Colonic mucosa (tissue), 4 donors: ENCODE measurements at places on chromosomes 11 and 22.

GRCh38 chr22:24599514-24599913, 3.5 kb upstream of the GGT1 start:
- DNase-seq, result no peak

GRCh38 chr11:465896-466530, 15.9 kb downstream of the PTDSS2 start:
- no peak for DNase-seq

DNA sequence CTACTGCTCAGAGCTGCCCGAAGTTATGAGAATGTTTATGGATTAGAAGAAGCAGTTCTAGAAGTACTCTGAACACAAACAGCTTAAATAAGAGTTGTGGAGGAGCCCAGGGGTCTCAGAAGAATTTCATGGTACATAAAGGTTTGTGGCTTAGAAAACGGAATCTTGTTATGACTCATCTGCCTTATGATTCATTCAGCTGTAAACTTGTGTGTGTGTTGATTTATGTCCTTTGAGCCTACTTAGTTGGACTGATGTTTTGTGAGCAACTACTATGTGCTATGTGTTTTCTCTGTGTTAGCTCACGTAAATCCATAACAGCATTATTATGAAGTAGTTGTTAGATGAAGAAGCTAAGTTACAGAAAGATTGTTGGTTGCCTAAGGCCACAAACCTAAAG, 203.7 kb downstream of the PGR start:
- DNase-seq, result no peak

DNA sequence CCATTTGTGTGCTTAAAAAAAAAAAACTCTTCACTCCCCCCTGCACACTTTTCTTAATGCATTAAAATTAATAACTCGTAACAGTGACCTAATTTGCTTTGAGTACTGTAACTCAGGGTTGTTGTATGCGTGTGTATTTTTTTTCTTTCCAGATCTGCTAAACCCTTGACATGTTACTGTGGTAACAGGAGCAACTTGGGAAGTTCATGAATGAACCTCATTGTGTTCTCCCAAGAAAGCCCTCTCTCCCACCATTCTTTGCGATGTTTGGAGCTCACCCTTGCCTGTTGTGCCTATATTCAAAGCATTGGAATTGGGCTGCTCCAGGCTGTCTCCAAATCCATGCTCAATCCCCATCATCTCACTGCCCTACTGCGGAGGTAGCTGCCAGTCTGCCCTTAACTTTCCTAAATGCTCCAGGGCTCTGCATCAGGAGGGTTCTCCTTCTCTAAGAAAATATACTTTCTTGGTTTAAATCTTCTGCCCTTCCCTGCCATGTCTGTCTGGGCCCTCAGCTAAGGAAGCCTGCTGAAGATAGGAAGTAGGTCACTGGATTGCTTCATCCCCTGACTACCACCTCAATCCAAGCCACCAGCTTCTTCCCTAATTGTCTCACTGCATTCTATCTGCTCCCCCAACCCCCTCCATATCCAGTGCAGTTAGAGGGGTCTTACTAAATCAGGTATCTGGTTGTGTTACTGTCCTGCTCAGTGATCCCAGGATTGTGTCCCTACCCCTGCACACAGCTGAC, 70.3 kb downstream of the KIRREL3 start:
- DNase-seq, result no peak

DNA sequence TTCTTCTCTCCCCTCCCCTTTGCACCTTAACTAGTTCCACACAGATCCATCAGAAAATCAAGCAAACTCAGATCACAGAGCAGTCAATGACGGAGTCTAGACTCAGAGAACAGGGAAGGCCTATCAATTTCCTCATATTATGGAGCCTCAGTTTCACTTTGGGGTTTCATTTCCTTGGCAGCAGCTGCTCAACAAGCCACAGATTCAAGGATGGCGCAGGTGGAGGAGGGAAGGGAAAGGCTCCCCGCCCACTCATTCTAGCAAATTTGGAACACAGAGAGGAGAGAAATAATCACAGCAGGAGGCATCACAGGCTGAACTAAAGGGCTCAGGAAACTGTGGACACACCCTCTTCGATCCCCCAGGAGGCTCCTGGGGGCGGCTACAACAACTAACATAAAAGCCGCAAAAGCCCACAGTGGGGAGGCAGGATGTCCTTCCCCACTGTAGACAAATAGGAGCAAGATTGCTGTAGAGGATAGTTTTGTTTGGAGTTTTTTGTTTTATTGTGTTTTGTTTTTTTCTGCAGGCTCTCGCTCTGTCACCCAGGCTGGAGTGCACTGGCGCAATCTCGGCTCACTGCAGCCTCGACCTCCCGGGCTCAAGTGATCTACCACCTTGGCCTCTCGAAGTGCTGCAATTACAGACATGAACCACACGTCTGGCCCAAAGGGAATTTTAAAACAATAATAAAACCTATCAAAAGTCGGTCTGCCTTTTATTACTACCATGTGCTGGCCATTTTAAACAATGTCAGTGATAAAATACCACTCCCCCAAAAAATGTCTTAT, 3.4 kb downstream of the PLAAT3 start:
- no peak for DNase-seq
